ENCODE measurements at places on chromosomes 6 and 20. TPM values are rescaled to one million over a fixed set of nuclear protein-coding genes. Genes with fewer than 3 reads are reported as not detected.

The CST1 gene
- not detected for total RNA-seq

The SCGN gene
- total RNA-seq: not detected

The HAO1 gene
- not detected for total RNA-seq

The AVP gene
- total RNA-seq: not detected

The PARD6B gene
- 13.4 TPM for total RNA-seq

The MARCKS gene
- total RNA-seq: 50.8 TPM

The TTI1 gene
- 20.2 TPM for total RNA-seq

The TREM2 gene
- total RNA-seq: 31.6 TPM

The RNF144B gene
- total RNA-seq: 24.8 TPM

The ESR1 gene
- 2.2 TPM for total RNA-seq

DNA sequence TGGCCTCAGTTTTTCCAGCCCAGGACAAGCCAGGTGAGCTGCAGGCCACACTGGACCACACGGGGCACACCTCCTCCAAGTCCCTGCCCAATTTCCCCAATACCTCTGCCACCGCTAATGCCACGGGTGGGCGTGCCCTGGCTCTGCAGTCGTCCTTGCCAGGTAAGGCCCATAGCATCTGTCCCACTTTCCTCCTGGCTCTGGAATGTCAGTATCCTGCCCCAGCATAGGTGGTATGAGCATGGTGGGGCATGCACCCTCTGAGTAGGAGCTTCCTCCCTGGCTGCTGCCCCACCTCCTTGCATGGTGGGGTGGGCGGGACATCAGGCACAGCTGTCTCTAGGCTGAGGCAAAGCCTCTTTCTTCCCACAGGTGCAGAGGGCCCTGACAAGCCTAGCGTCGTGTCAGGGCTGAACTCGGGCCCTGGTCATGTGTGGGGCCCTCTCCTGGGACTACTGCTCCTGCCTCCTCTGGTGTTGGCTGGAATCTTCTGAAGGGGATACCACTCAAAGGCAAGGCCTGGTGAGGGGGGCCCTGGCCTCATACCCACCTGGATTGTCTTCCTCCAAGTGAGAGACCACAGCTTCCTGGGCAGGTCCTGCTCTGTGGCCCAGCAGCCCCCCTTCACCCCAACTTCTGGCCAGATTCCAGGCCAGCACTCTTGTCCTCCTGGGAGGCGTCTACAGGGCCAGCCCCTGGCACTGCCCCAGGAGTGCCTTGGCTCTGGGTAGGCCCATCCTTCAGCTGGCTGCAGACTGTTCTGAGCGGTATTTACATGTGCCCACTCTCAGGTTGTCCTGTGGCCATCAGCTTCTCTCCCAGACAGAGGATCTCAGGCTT is 9.1 kb downstream of the PI16 start:
- DNase-seq: no peak

- DNase-seq: no peak
Observed at GRCh38 chr6:96450770-96451130, 70.9 kb upstream of the UFL1 start.

- DNase-seq: no peak
Observed at GRCh38 chr6:20135677-20136268, 76.5 kb downstream of the MBOAT1 start.

GRCh38 chr6:16514249-16514648 is 247.0 kb downstream of the ATXN1 start:
- no peak for DNase-seq

GRCh38 chr6:22250486-22250885 is 46.4 kb downstream of the PRL start:
- no peak for DNase-seq

DNA sequence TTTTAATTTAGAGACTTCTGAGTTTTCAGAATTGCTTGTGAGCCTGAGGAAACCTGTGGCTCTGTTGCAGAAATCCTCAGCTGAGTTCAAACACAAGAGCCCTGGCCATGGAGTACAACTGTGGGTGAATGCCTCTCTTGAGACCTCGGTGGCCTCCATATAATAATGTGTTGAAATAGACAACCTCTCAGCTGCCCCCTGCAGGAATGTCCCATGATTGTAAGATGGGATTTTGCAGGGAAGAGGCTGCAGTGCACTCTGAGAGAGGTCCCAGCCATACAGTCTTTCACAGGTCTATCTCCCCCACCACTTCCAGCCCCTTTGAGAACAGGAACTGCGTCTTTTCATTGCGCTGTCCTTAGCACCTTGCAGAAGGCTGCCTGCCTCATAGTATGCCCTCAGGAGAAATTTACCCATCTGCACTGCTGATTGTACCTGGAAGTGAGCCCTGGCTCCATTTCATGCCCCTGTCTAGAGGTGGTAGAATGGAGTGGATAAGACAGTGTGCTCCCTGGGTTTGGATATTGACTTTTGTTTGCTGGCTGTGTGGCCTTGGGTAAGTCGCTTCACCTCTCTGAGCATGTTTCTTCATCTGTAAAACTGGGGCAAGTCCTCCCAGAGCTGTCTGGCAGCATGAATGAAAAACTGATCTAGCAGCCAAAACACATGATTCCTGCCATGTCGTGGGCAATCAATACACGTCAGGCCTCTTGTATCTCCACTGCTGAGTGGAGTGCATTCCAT is 16.8 kb upstream of the CDH22 start:
- no peak for DNase-seq

DNA sequence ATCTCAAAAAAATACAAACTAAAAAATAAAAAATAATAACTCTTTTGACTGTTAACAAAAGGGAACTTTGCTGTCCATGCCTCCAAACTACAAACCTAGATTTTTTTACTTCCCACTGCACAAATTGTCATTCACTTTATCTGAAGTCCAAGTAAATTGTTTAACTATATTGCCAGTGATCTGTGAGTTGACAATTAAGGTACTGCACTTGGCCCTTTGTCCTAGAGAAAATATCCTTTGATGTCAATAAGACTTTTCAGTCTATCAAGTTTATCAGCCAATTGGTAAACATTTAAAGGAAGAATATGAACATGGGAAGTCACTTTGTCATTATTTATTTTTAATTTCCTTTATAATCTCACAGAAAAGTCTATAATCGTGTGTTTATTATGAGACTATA is 19.3 kb upstream of the EPB41L2 start:
- DNase-seq: no peak

DNA sequence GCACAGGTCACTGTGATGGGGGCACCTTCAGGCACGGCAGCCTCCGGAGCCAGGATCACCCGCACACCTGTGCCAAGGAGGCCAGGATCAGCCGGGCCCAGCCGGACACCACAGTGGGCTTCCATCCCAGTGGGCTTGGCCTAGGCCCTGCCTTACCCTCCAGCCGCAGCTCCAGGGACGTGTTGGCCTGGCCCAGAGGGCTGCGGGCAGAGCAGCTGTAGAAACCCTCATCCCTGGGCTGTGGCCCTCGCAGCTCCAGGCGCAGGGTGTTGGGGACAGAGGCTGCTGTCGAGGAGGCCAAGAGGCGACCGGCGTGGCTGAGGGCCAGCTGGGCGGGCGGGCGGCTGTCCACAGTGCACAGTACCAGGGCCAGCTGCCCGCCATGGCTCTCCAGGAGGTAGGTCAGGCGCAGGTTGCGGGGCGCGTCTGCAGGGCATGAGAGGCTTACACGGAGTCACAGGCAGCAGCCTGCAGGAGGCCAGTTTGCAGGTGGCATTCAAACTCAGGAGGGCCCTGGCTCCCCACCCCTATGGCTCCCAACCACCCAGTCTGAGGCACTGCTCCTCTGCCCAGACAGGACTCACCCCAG is 11.0 kb upstream of the ADAM33 start:
- no peak for DNase-seq

DNA sequence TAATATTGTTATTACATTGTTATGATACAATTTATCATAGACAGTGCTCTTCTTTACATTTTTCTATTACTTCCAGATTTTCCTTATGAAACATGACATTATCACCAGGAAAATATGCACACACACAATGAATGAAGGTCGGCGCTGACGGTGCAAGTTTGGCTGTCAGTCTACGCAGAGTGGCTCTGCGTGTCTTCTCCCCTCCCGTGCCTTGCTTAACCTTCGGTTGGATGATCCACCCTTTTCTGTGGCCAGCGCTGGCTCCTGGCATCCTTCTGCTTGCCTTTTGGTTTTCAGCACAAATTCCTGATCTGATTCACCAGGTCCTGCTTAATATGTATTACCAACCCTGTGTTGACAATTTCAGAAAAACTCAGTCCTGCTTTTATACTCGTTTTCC is 157.4 kb downstream of the TSHZ2 start:
- DNase-seq: no peak

DNA sequence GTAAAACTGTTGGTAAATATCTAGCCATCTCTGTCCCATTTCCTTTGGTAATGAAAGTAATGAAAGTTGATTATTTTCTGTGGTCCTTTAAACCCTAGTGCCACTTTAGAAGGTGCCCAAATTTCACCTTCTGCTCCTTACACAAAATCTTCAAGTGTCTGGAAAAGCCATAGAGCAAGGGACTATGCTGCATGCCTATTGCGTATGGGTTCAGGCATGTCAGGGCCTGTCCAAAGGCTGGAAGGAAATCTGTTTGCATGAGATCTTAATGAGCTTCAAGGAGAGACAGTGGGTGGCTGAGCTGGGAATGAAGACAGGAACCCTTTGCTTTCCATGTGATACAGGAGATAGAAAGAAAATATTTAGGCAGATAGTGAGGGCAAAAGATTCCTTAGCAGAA is 66.6 kb upstream of the CCN6 start:
- peak; percentile 64 for DNase-seq

GRCh38 chr20:8602389-8603116 is 466.3 kb upstream of the PLCB4 start:
- DNase-seq: no peak

DNA sequence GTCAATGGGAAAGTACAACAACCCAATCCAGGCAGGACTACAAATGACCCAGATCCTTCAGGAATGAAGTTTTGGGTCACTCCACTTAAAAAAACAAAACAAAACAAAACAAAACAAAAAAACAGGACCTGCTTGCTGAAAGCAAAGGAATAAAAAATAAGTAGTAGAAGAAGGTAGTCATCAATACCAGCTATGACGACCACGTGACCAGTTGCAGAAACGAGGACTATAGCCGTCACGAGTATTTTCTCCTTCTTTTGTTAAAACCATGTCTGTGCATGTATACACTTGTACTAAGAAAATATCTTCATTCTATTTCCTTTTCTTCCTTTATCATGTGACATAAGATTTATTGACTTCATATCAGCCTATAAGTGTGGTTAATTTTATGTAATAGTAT is 308.4 kb upstream of the DEFB112 start:
- DNase-seq: no peak

- no peak for DNase-seq
Observed at GRCh38 chr20:792248-792647, 23.9 kb upstream of the SLC52A3 start.

DNA sequence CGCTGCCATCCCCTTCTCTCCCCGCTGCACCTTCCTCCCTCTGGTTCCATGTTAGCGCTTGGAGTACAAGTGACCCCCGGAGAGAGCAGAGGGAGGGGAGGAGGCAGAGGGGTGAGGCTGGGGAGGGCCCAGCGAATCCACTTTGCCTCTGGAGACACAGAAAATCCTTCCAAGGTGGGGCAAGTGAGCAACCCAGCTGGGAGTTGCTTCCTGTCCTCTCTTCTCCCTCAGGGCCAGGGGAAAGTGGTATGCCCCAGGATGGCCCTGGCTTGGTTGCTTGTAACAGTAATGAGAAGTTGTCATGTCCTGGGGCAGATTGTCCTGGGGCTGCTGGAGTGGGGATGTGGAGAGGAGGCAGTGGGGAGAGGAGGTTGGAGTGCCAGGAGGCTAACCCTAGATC is 691 bp upstream of the ANGPT4 start:
- DNase-seq: no peak

DNA sequence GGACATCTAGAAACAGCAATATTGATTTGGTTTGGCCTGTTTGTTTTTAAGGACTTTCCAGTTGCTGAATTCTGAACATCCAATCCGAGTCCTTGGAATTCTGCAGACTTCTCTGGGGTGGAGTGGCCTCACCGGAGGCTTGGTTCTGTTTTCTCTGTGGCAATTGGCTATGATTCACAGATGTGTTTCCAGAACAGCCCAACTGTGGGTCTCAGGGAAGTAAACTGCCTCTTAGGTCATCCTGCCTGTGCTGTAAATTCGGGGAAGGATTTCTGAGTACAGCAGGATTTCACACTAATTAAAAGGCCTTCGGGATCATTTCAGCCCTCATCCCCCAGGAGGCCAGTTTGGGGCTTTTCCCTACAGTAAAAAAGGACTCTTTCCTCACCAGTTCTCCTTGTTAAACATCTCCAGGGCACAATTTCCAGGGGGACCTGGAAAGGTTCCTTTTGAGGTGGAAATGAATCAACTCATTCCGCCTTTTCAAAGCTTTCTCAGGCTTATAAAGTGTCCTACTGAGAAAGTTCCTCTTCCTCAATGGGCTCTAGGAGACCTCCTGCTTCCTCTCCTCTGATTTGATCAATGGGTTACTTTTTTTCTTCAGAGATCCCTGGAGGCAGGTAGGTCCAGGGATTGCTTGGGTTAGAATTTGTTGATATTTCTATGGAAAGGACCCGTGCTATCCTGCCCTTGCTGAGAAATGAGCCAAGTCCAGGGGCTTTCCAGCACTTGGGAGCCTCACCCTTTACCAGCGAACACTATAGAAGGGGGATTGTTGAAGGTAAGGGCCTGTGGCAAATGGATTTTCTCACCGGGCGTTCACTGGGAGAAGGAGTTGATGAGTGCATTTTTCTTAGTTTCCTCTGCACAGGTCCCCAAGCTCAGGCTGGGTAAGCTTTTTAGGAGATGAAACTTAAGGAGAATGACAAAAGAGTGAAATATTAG is 114.6 kb downstream of the CLIC5 start:
- DNase-seq: no peak

- DNase-seq: no peak
Observed at GRCh38 chr6:32092760-32093497, 16.2 kb downstream of the TNXB start.

DNA sequence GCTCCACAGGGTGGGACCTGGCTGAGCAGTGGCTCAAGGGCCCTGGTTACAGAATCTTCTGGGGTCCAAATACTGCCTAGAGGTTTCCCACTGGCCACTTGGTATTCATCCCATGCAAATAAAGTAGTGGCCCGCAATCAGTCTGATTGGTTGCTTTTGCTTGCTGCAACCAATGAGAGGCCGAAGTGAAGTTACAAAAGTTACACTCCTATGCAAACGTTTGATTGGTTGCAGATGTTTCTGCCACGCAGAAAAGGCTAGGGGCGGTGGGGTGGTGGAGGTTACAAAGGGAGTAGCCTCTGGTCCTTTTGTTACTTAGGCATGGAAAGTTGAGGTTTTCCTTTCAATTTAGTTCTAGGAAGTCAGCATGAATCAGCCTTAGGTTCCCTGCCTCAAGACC is 3.6 kb upstream of the NHLRC1 start:
- DNase-seq: no peak
